ENCODE measurements at places on chromosomes 11 and 22.
A peak's percentile ranks its signal among the peaks of the same experiment; 100 is the strongest.

GRCh38 chr11:97557399-97557798, 1167.6 kb downstream of the JRKL start:
- DNase-seq: no peak

DNA sequence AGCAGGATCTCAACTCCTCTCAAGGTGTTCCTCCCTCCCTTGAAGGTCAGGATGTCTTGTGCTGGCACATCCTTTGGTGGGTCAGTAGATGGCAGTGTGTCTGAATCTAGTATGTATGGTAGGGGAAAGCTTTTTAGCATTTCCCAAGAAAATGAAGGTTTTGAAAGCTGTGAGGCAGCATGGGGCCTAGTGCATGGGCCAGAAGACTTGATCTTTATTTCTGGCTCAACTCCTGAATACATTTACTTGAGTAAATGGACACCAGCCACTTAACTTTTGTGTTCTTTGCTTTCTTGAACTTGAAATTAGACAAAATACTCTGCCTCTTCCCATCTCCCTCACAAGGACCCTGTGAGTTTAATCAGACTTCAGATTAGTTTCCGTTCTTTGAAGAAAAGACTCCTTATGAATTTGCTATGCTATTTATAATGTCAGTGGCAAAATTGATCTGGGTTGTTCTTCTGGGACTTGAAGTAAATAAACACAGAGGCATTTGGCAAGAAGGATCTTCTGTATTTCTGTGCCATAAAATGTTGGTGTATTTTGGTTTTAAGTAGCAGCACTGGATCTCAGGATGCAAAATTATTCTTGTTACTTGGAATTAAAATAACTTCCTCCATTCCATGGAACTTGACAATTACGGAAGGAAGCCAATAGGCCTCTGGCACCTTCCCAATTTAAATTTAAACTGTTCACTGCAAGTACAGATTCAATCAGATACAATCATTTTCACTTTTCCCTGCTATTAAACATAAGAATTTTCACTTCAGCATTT, 288.8 kb downstream of the CASP12 start:
- DNase-seq: peak; percentile 44

DNA sequence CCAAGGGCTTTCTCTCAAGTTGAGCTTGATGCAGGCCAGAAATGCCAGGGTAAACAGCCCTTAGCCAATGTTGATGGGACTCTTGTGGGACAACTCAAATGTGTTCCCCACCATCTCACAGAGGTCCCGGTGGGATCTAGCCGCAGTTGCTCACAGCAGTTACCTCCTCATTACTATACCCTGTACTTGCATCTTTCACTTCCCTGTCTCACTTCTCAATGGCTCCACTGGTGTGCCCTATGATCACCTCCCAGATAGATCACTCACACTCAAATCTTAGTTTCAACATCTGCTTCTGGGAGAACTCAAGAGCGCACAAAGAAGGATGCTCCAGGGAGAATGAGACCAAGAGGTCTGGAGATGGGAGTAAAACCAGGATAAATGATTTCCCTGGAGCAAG, 47.0 kb downstream of the RCN1 start:
- no peak for DNase-seq

- DNase-seq: no peak
These were observed 12.8 kb upstream of the BACE1-AS start for GRCh38 chr11:117278347-117278746.

DNA sequence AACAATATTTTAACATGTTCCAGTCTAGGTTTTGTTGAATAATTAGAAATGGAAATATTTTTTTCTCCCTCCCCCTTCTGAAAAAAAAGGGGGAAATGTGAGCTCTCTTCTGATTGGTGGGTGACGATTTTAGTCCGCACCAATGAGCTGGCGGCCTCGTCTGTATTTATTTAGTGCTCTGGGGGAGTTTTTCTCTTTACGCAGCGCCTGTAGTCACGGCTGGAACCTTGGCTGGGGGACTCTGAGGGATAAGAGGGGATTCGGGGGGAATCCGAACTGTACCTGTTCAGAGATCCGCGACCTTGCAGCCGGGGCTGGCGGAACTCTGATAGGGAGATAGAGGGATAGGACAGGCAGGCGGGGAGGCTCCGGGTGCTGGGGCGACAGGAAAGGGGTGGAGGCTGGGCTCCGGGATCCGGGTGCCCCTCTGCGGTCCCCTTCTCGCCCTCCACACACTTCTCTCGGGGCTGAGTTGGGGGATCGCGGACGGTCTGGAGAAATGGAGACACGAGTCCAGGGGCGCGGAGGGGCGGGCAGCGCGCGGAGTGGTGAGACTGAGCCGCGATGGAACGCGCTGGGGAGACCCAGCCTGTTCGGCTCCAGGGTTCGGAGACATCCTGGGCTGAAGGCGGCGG, 99.7 kb upstream of the HSD17B12 start:
- no peak for DNase-seq

- no peak for DNase-seq
These were observed 183.7 kb upstream of the CADM1 start for GRCh38 chr11:115687934-115688333.

GRCh38 chr11:3006505-3007260, 14.6 kb upstream of the NAP1L4 start:
- no peak for DNase-seq

GRCh38 chr11:11334607-11335006, 18.4 kb downstream of the CSNK2A3 start:
- no peak for DNase-seq

DNA sequence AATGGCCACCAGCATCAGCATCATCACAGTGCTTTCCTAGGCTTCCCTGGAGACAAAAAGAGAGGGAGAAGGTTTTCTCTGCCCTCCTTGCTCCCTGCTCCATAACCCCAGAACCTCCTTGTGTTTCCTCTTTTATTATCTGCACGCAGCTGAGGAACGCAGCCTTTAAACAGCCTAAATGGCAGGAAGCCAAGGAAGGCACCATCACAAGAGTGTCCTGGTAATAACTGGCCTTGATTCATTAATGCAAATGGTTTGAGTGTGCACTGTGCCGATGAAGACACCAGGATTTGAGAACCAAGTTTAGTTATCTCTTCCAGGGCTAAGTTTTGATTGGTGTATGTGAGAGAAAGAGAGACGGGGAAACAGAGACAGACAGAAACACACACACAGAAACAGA, 29.4 kb upstream of the DRD2 start:
- no peak for DNase-seq

DNA sequence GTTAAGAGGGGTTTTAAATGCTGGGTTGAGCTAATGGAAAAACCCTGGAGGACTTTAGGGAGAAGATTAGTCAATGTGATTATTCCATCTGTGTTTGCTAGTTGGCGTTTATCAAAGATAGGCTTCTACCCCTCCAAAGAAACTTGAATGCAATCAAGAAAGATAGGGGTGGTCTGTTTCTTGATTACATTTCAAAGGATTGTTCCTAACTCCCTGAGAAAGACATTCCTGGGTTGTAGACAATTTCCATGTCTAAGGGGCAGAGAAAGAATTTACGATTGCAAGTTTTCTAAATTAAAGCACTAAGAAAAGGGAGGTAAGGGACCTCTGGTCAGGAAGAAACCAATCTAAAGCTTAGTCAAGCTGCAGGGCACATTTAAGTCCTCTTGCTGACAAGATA, 2268.7 kb downstream of the LRRC4C start:
- DNase-seq: no peak

- DNase-seq: no peak
These were observed 20.6 kb downstream of the CLMP start for GRCh38 chr11:123174196-123175183.

DNA sequence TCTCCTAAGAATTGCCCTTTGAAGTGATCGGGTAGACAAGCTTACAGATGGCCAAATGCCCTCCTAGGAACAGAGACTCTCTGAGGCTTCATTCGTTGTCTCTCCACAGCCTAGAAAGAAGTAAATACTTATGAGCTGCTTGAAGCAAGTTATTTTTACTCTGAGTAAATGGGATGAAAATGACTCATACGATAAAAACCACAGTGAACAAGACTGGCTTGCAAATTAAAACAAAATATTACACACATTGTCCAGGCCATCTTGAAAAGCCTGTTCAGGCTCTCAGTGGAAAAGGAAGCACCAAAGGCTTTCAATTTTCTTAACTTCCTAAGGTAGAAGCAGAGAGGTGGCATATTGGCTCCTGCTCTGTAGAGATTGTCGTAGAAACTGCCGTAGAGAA, 294.2 kb downstream of the NELL1 start:
- no peak for DNase-seq

DNA sequence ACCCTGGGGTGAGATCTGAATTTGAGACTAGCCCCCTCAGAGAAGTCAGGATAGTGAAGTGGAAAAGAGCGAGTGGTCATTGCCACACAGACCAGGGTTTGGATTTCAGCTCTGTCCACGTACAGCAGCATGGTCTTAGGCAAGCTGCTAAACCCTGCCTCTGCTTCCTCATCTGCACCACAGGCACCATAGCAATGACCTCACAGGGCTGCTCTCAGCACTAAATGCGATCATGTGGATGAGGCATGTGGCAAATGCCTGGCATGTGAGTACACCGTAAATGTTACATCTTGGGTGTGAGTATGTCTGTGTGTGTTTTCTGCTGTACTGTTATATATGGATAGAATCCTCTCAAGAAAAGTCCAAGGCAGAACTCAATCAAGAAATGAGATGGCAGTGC, 15.8 kb downstream of the NAV2 start:
- no peak for DNase-seq

- DNase-seq: no peak
These were observed 65.7 kb upstream of the NAV2 start for GRCh38 chr11:19646921-19647320.

- DNase-seq: no peak
These were observed 451.3 kb upstream of the KIRREL3 start for GRCh38 chr11:127451861-127452260.

DNA sequence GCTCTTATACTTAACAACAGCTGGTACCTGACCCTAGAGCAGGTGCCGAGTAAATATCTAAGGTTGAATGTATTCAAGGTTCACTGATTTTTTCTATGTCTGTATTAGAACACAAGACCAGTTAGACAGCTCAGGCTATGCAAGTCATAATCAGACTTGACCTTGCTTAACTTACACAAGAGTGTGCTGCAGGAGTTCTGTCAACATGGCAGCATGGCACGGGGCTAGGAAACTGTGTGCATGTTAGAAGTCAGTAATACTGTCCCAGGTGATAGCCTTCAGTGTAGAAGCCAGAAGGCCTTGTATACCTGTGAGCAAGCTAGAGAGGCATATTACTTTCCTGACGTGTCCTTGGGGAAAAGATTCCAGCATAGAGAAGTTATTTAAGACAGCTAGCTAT, 253.1 kb downstream of the FAT3 start:
- no peak for DNase-seq

DNA sequence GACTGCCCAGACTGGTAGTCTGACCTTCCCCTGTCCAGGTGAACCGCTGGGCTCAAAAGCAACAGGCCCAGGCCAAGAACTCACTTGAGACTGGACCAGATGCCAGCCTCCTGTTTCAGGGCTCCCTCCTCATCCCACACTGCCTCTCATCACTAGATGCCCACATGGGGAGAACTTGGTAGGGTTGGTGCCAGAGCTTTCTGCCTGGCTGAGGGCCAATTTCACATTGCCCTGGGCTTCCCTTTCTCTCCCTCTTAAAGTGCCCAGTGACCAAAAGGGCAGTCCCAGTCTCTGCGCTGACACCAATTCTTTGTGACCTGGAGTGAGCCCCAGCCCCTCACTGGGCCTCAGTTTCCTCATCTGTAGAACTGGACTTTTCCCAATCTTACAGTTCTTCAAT, 41.7 kb downstream of the C11orf58 start:
- DNase-seq: no peak

DNA sequence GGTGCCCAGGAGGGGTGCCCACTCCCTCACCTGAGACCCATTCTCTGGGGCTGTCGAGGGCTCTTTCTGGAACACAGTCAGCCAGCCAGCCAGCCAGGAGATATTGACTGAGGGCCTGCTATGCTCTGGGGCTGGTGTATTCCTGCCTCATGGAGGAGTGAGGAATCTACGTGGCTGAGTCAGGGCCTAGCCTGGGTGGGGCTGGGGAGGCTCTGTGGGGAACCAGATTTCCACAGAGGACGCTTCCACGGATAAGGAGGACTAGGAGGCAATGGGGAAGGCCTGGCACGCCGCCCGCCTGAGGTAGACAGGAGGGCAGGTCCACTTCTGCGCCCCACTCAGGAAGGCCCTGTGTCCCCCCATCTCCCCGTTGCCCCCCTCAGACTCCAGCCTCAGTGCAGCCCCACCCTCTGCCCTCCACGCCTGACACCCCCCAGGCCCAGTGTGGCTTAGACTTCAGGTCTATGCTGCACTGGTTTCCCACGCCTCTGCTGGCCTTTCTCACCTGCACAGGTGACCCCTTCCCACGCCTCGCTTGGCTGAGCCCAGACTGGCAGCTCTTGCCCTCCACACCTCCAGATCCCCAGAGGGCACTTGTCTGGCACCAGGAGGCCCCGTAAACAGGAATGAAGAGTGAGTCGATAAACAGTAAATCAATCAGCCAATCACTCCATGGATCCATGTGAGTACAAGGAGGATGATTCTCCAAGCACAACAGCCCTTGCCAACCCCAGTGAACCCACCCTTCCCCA, 37.5 kb downstream of the MACROD1 start:
- no peak for DNase-seq

- no peak for DNase-seq
These were observed 24.4 kb downstream of the RTN4R start for GRCh38 chr22:20243537-20244249.

GRCh38 chr11:33027233-33027632, 11.6 kb downstream of the DEPDC7 start:
- DNase-seq: no peak

DNA sequence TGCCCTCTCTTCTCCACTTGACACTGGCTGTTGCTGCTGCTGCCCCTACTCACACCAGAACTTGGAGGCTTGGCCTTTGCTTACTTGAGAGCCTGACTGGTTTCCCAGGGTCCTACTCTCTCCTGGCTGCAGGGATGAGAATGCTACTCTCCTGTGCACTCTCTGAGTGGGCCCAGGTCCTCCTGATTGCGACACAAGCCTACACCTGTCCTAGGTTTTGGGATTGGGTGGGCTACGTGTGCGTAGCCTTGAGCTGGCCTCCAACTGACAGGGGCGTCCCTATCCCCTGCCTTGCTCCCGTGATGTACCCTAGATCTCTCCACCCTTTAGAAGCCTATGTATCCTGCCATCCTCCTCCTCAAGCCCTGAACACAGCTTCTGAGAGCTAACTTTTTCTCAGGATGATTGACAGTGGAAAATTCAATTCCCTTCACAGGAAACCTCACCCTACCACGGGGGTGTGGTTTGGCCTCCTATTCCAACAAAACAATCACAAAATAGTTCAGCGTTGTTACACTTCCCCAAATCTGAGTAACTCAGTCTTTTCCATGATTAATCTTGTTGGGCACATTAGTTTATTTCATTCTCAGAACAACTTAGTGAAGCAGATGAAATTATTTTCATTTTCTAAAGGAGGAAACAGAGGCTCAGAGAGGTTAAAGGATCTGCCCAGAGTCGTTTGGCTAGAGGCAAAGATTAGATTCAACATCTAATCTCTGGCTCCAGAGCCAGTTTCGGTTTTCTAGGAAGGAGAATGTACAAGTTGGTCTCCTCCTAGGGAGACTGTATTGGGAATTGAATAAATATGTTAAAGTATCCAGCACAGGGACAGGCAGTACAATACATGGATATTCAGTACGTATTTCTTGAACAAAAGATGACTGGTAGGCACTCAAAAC, 17.6 kb upstream of the AMOTL1 start:
- DNase-seq: no peak

Measured in CD14-positive monocyte (primary cell).